ENCODE measurements at places on chromosomes 2 and 18. TPM values are rescaled to one million over a fixed set of nuclear protein-coding genes. Genes with fewer than 3 reads are reported as not detected.

The TEX44 gene
- not detected for total RNA-seq

The HOXD13 gene
- not detected for total RNA-seq

The NGEF gene
- 0.16 TPM for total RNA-seq

The VSNL1 gene
- 15.8 TPM for total RNA-seq

The ERLEC1 gene
- 44.3 TPM for total RNA-seq

The PTPRM gene
- total RNA-seq, result 132 TPM

The UGT1A3 gene
- not detected for total RNA-seq

The DUSP2 gene
- 0.82 TPM for total RNA-seq

The GGCX gene
- 25.5 TPM for total RNA-seq

The LANCL1 gene
- 65.4 TPM for total RNA-seq

The PPP1R1C gene
- total RNA-seq, result 33.1 TPM

The LCT gene
- not detected for total RNA-seq

The CDH2 gene
- 370 TPM for total RNA-seq

The ACOXL gene
- not detected for total RNA-seq

The DIS3L2 gene
- total RNA-seq, result 17.0 TPM

The KLHL30 gene
- 17.3 TPM for total RNA-seq

The LONRF2 gene
- total RNA-seq, result 19.0 TPM

The MAL gene
- total RNA-seq, result 4.4 TPM

The TRIM43 gene
- total RNA-seq, result not detected

The GULP1 gene
- total RNA-seq, result 5.7 TPM

The TRIM54 gene
- total RNA-seq, result 285 TPM

The POTEI gene
- total RNA-seq, result not detected

The GAREM1 gene
- 8.6 TPM for total RNA-seq

The DNER gene
- total RNA-seq, result 2.3 TPM

The MGAT5 gene
- 98.7 TPM for total RNA-seq

The PSMA8 gene
- not detected for total RNA-seq

The SERPINB11 gene
- not detected for total RNA-seq

The FSIP2 gene
- 0.05 TPM for total RNA-seq

The FRZB gene
- total RNA-seq, result 2.2 TPM

The CIDEA gene
- 0.33 TPM for total RNA-seq

Data from left ventricle myocardium inferior (tissue), 1 donor.